T-cell (primary cell): ENCODE measurements at places on chromosomes 7 and 10.

DNA sequence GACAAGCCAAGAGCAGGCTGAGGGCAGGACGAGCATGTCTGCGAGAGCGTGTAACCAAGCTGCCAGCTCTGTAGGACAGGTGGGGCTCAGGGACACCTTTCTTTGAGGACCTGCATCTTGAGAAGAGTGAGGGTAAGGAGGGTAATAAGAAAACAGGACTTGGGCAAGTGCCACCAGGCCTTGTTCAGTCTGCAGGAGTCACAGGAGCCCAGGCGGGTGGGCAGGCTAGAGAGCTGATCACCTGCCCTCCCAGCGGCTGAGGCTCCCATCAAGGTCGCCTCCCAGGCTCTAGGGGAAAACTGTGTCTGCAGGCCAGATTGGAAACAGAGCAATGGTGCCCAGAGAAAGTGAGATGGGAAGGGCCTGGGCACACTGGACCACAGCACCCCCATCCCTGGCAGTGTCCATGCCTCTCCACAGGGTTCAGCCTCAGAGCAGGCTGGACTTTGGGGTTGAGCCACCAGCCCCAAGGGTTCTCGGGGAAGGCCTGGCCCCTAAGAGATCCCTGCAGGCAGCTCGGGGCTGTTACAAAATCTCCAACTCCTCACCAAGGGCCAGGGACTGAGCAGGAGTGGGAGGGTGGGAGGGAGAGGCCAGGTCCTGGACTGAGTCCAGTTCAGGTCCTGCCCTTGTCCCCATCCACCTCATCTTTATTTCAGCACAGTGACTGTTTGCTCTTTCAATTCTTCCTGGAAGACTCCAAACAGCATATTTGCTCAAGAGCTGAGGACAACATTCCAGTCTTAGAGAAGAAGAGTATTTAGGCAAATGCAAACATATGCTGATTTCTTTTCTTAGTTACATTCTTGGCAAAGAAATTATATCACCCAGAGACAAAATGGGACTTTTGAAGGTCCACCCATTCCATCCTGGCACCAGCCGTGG lies 161.9 kb downstream of the GRID1 start:
- DNase-seq, result no peak

DNA sequence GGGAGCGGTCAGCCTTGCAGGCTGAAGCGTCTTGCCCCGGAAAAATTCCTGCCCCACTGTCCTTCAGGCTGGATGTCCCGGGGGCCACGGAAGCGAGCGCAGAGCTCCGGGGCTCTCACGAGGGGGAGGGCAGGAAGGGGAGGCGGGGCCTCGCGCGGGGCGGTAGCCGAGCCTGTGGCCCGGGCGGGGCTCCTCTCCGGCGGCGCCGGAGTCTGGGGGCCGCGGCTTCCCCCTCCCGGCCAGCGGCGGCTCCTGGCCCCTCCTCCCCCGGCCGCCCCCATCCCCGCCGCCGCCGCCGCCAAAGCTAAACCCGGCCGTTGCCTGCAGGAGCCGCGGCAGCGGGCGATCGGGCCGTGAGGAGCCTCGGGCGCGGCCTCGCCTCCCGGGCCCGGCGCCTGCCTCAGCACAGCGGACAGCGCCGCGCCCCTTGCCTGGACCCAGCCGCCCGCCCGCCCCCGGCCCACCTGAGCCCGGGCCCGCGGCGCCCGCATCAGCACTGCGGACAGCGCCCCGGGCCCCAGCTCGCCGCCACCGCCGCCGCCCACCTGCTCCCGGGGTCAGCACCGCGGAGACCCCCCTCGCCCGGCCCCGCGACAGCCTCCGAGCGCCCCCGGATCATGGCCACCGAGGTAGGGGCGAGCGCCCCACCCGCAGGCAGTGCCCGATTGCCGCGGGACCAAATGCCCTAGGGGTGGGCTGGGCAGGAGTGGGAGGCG lies at the start of gene GOLGA7B:
Gene GOLGA7B, plus strand, starts transcription at position 157 of the 716 bp plus-strand sequence. Its CDS starts 461 bp downstream, at position 618.
- DNase-seq, result peak; percentile 73

GRCh38 chr10:86169506-86170254 lies 196.9 kb downstream of the GRID1 start:
- no peak for DNase-seq

- DNase-seq, result no peak
Observed at GRCh38 chr7:30755384-30756154, 3.6 kb downstream of the INMT start.

- DNase-seq, result no peak
Observed at GRCh38 chr7:103048833-103049232, 25.8 kb downstream of the FBXL13 start.

DNA sequence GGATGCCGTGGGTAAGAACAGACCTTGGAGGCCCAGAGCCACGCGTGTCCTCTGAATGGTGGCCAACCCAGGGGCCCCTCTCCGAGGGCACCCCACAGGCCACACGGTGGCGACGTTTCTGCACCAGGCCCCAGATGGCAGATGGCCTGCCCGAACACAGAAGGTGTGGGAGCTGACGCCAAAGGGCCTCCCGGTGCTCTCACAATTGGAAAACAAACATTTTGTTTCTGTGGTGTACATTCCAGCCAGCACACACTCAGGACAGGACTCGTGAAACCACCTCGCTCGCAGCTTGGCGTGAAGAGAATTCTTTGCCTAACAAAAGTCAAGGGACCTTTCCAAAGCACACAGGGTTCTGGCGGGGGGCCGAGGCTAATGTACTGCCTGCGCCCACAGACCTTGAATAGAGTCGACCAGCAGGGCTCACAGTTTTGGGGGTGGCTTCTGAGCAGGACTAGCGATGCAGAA lies 112.1 kb downstream of the FAM53B start:
- peak; percentile 65 for DNase-seq

- DNase-seq, result no peak
Observed at GRCh38 chr10:130561681-130562080, 425.5 kb downstream of the GLRX3 start.

GRCh38 chr7:13041368-13041988 lies 354.0 kb downstream of the ARL4A start:
- DNase-seq, result no peak

DNA sequence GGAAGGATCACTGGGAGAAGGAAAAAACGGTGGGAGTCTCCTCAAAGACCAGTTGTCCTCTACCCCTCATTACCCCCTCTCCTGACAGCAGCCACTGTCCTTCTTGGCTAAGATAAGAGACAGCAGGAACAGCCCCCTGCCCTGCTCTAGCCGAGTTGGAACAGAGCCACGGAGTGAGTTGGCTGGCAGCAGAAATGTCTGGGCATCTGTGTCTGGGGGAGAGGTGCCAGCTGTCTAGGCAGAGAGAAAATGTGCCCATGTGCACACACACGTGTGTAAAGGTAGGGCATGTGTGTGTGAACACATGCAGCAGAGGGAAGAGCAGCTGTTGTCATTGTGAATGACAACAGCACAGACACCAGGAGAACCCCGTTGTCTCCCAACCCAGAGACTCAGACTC lies 9.4 kb upstream of the HILPDA start:
- DNase-seq, result no peak

DNA sequence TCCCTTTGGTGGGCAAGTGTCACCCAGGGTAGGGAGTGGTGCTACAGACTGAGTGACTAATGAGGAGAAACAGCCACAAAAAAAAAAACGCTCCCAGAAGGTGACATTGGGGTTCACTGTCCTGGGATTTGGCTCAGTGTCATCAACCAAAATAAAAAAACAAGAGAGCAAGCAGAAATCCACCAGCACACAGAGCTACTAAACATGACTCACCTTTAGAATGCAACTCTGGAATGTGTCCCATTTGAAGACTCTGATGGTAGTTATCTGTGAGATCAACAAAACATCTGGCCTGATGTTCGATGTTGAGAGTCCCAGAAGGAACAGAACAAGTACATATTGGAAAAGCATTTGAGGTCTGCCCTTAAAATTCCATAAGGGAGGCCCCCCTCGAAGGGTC lies 200.3 kb upstream of the LYZL2 start:
- DNase-seq, result no peak

GRCh38 chr7:127035203-127035849 lies 217.4 kb downstream of the GRM8 start:
- no peak for DNase-seq

DNA sequence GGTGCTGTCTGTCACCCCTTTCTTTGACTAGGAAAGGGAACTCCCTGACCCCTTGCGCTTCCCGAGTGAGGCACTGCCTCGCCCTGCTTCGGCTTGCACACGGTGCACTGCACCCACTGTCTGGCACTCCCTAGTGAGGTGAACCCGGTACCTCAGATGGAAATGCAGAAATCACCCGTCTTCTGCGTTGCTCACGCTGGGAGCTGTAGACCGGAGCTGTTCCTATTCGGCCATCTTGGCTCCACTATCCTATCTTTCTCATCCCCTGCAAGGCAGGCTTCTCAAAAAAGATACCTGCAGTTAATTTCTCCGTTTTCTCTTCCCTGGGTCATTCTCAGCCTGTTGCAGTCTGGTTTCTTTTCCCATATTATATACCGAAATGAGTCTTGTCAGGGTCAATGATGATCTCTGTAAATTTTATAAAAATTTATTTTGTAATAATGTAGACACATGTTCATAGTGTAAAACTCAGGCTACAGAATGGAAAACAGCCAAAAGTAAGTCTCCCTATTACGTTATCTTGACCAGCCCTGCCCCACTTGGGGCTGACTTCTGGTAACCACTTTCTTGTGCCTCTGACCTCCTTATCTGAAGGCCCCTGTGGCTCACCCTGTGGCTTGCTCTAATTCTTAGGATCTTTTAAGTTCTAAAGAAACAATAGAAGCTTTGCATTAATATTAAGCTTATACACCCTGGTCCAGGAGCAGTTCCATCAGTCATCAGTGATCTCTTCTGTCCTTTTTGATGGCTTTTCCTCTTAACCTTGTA lies 20.7 kb downstream of the BLVRA start:
- DNase-seq, result no peak

DNA sequence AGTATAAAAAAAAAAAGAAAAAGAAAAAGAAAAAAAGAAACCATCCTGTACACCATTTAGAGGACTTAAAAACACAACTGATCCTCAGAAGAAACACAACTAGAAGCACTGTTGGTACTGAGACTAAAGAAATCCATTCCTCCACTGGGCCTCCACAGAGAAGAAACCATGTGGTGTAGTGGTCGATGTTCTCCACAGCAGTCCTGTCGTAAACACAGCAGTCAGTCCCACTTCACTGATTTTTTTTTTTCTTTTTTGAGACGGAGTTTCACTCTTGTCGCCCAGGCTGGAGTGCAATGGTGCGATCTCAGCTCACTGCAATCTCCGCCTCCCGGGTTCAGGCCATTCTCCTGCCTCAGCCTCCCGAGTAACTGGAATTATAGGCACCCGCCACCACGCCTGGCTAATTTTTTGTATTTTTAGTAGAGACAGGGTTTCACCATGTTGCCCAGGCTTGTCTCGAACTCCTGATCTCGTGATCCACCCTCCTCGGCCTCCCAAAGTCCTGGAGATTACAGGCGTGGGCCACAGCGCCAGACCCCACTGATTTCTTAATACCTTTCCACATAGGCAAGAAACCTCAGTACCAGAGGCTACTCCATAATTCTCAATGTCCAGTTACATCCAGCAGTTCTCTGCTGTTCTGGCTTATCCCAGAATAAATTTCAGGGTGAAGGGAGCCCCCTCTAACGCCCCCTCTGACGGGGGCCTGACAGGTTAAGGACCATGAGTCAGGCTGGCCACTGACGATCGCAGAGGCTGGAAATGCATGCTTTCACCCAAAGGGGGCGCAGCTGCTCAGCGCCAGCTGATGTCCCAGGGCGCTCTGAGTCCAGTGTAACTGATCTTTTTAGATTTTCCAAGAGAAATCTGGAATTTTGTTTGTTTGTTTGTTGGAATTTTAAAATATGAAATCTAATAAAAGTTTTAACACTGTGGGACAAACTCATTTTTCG lies 24.8 kb upstream of the FFAR4 start:
- no peak for DNase-seq
